ENCODE measurements at places on chromosomes 12 and 14. TPM values are rescaled to one million over a fixed set of nuclear protein-coding genes. Genes with fewer than 3 reads are reported as not detected.

MOK gene
- 10.1 TPM for total RNA-seq

CCT2 gene
- total RNA-seq, result 271 TPM

LALBA gene
- total RNA-seq, result not detected

AGAP2 gene
- total RNA-seq, result 0.09 TPM

PTCSC3 gene
- not detected for total RNA-seq

KLHDC1 gene
- 1.1 TPM for total RNA-seq

KRT82 gene
- not detected for total RNA-seq

KRT7 gene
- 1,591 TPM for total RNA-seq

OR4E2 gene
- not detected for total RNA-seq

GLIPR1 gene
- 46.3 TPM for total RNA-seq

LRRC10 gene
- total RNA-seq, result not detected

CD163L1 gene
- total RNA-seq, result 3.8 TPM

WNT5B gene
- 0.27 TPM for total RNA-seq

SLC24A4 gene
- total RNA-seq, result under 0.01 TPM

CLEC4A gene
- total RNA-seq, result 0.09 TPM

MYF5 gene
- not detected for total RNA-seq

CISTR gene
- total RNA-seq, result not detected

OTUB2 gene
- 0.81 TPM for total RNA-seq

INSM2 gene
- not detected for total RNA-seq

TMEM132D gene
- total RNA-seq, result not detected

TAS2R10 gene
- total RNA-seq, result 0.66 TPM

FAM181A gene
- total RNA-seq, result not detected

CDK17 gene
- 186 TPM for total RNA-seq

C12orf54 gene
- not detected for total RNA-seq

A2M gene
- 31.1 TPM for total RNA-seq

PAPOLA gene
- total RNA-seq, result 109 TPM

KCNC2 gene
- not detected for total RNA-seq

TSPAN19 gene
- total RNA-seq, result not detected

SLC25A47 gene
- not detected for total RNA-seq

NCKAP5L gene
- 11.2 TPM for total RNA-seq

HNRNPA1 gene
- total RNA-seq, result 594 TPM

MANSC1 gene
- total RNA-seq, result 3.5 TPM

LTBR gene
- total RNA-seq, result 39.0 TPM

HDAC7 gene
- 60.9 TPM for total RNA-seq

EGLN3 gene
- 13.1 TPM for total RNA-seq

CLEC4E gene
- not detected for total RNA-seq

MFAP5 gene
- total RNA-seq, result under 0.01 TPM

RAD52 gene
- 13.5 TPM for total RNA-seq

GNB3 gene
- 1.5 TPM for total RNA-seq

RAD51B gene
- 12.8 TPM for total RNA-seq

KCNMB4 gene
- total RNA-seq, result 1.0 TPM

TCL1B gene
- total RNA-seq, result not detected
